Right kidney (tissue), 9 donors: ENCODE measurements at places on chromosomes 16 and 17.

DNA sequence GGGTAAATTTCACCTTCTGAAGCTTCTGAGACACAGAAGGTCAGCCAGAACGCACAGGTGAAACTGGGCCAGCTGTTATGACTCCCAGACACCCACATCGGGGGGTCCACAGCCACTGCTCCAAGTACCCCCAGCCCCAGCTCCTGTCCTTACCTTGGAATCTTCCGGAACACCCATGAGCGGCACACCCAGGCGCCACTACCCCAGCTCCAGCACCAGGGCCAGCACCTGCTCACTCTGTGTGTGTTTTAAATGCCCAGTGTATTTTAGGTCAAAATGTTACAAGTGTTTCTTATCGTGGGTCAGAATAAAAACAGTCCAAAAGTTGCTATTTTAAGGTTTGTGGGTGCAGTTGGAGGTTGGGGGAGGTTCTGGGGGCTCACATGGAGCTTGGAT is 116.3 kb downstream of the RMI2 start:
- no peak for DNase-seq

GRCh38 chr17:31427684-31428083 is 36.2 kb downstream of the RAB11FIP4 start:
- DNase-seq = no peak

GRCh38 chr16:71254832-71255525 is 24.5 kb upstream of the HYDIN start:
- no peak for DNase-seq

DNA sequence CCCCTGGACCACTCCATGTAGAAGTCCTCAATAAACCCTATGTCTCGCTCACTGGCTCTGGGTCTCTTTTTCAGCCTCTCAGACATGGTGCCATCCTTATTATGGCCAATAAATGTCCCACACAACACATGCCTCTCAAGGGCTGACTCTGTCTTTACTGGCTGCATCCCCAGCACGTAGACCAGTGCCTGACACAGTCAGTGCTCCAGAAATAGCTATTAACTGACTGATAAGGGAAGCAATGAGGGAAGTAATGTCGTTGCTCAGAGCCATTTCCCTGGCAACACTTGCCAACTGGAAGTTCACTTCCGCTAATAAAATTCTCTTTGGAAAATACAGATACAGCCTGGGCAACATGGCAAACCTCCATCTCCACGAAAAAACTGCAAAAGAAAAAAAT is 19.1 kb upstream of the APOH start:
- DNase-seq = no peak

GRCh38 chr17:77606865-77607210 is 351.7 kb upstream of the TNRC6C start:
- no peak for DNase-seq
